ENCODE measurements at places on chromosomes 2 and 18.

DNA sequence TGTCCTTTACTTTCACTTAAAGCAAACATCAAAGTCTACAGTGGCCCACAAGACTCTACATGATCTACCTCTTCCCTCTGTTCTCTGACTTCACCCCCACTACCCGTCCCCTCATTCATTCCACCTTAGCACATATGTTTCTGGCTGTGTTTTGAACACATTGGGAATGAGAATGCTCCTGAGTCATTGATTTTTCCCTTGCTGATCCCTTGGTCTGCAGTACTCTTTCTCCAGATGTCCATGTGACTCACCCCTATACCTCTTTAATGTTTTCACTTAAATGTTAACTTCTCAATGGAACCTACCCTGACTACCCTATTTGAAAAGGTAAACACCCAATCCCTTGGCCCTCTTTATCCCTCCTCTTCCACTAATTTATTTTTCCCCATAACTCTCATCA is 30.7 kb upstream of the FRZB start:
- no peak for DNase-seq

GRCh38 chr2:67436221-67436620 is 39.1 kb downstream of the ETAA1 start:
- DNase-seq, result no peak

DNA sequence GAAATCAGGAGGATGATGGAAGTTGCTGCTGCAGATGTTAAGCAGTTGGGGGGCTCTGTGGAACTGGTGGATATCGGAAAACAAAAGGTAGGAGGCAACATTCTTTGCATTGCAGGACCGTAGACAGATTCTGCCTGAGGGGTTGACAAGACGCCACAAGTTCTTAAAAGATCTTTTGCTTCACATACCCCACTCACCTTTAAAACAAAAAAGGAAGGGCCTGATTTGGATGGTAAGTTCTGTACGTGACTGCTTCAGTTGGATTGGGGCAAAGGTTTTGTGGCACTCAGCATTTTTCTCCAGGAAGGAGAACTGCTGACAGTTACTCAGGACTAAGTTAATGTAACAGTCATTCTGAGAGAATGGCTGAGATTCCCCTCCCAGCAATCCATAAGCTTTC is 5.2 kb downstream of the CNDP2 start:
- DNase-seq, result no peak

GRCh38 chr2:11079136-11079824 is 76.0 kb upstream of the SLC66A3 start:
- no peak for DNase-seq

GRCh38 chr2:23430263-23430662 is 45.3 kb downstream of the KLHL29 start:
- no peak for DNase-seq

GRCh38 chr18:48769006-48769636 is 181.6 kb downstream of the SMAD7 start:
- DNase-seq, result no peak

DNA sequence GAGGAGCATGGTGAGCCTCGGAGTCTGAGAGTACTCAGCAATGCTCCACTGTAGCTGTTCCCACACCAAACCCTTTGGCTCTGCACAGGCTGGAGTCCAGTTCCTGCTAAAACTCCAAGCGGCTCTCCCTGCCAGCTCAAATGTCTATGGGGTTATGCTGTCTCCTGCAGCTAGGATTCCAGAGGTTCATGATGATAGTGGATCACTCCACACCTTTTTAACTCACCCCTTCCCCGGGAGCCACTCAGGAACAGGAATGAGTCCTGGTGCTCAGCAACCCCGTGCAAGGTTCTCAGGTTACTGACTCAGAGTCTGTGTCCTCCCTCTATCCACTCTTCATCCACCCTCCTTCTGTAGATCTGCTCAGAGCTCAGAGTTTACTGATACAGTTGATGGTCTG is 410.0 kb downstream of the CDH19 start:
- DNase-seq, result no peak

- DNase-seq, result no peak
Measured at GRCh38 chr2:48433682-48434081, 96.3 kb upstream of the STON1 start.

GRCh38 chr18:52216666-52217065 is 123.3 kb upstream of the DCC start:
- DNase-seq, result no peak

GRCh38 chr2:18580606-18581005 is 8.8 kb downstream of the NT5C1B start:
- DNase-seq, result no peak

GRCh38 chr18:21110713-21111345 is 784 bp downstream of the ROCK1 start:
- DNase-seq, result peak; percentile 51

DNA sequence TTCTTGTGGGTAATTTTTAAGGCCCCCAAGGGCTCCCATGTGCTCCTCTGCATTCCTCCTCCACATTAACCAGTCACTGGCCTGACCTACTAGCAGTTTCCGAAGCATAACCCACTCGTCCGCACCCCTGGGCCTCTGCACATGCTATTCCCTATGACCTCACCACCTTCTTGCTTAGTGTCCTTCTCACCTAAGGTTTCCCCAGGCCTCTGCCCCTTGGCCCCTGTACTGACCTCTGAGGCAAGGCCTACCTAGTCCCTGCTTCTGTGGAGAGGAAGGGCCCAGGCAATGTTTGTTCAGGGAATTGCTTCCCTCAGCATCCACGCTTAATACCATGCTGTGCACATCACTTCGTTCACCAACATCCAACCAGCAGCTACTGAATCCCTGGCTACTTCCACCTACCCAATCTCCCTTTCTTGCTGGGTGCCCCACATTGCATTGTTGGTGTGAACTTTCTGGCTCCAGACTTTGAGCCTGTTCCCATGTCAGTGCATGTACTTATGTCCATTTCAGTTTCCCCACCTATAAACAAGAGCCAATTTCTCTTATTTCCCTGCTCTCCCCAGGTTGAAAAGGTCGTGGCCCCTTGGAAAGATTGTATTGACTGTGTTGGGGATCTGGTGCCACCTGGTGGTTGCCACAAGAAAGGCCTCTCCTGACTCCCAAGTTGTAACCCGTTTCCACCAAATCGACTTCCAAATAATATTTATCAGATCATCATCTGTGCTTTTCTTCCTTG is 19.2 kb upstream of the TMEM177 start:
- no peak for DNase-seq

DNA sequence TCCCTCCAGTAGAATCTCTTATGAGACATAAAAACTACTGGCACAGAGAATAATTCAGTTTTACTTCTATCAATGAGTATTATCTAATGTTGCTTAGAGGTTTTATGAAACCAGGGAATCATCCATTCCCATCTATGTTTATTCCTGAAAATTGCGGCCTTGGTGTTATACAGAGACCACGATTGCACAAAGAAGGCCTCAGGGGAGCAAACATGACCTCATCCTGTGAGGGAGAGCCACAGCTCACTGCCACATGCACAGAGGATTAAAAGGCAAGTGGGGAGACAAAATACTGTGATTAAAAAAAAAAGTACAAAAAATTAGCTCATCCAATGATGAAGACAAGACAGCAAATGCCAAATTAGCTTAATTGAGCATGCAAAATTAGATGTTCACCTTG is 111.8 kb upstream of the SLC35G4 start:
- no peak for DNase-seq

DNA sequence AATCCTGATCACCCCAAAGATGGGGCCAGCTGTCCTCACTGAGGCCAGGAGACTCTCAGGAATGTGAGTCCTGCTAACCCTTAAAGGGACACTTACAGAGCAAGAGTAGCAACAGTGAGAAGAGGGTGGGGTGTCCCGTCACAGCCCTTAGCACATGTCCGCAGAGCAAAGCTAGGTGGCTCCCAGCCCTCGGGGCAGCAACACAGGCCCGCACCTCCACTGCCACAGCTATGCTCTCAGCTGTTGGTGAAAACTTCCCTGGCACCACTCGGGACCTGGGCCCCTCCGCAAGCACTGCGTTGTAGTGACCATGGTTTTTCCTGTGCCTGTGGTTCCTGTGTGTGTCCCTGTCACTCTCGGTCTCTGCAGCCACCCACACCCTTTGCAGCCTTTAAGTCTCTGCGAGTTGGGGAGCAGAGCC is 76.4 kb upstream of the UXS1 start:
- DNase-seq, result no peak
